Caudate nucleus (tissue), 63 donors: ENCODE measurements at places on chromosomes 6 and 20.

DNA sequence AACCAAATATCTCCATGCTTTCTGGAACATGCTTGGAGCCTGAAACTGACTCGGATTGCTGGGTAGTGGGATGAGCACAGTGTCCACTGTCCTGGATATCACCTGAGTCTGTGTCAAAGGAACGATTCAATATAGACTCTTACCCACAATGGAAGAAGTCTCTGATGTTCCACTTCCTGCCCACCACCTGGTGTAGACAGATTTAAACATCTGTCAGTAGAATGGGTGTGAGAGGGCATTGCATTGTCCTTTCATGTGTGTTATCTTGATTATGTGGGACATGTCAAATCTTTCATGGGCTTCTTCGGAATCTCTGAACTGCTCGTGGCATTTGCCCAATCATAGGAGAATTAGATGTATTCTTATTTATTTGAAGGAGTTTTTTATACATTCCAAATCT is 20.8 kb downstream of the ULBP3 start:
- DNase-seq = no peak

DNA sequence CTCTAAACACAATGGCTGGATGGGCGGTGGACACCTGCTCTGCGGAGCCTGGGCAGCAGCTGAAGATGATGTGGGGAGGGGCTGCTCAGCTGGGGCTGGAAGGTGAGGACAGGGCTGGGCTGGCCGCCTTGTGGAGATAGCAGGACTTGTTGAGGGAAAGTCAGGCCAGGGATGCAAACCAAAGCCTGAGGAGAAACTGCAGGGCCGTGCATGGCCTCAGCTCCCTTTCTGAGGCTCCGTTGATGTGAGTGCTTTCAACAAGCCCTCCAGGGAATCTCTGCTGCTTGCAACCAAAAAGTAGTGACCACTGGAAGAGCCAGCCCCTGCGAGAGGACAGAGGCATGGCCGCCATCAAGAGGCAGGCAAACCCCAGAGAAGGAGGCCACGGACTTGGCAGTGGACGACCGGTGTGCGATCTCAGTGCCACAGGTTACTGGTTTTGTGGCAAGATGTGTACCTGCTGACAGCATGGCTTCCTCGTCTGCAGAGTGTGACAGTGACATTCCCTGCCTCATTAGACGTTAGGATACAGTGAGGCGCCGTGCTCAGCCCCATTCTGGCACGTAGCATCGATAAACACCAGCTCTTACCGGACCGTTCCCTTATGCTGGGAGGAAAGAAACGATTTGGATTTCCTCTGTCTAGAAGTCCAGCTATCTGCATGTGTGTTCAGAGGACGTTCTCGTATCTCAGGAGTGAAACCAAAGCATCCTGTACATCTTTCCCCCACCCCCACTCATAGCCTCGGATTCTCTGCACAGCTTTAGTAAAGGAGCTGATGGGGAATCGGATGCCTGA is 37.9 kb downstream of the ERMARD start:
- no peak for DNase-seq

DNA sequence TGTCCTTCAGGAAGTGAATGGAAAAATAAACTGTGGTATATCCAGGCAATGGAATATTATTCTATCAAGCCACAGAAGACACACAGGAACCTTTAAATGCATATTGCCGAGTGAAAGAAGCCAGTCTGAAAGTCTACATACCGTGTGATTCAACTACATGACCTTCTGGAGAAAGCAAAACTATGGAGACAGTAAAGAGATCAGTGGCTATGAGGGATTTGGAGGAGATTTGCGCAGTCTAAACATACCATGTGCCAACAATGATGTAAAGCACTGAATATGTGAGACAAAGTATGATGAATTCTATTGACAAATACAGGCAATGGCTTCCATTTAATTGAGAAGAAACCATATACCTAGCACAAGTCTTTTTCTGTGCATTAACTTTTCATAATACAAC is 518.3 kb upstream of the ZNF337 start:
- DNase-seq = no peak

DNA sequence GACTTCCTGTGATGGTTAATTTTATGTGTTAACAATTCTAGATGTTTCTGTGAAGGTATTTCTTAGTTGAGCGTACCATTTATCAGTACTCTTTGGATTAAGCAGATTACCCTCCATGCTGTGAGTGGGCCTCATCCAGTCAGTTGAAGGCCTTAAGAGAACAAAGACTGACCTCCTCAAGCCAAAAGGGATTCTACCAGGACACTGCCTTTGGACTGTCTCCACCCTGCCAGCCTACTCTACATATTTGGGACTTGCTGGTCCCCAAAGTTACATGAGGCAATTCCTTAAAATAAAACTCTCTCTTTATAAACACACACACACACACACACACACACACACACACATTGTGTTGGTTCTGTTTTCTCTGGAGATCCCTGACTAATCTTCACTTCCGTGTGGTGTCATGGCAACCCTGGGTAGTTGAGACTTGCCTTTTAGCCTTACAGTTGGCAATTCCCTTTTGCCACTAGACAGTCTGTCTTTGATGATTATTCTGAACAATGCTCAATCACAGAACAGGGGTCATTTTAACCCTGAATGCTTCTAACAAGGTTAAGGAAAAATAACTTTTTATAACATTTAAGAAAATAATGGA is 32.2 kb downstream of the MRAP2 start:
- no peak for DNase-seq
